ENCODE measurements at places on chromosomes 16 and 17.

DNA sequence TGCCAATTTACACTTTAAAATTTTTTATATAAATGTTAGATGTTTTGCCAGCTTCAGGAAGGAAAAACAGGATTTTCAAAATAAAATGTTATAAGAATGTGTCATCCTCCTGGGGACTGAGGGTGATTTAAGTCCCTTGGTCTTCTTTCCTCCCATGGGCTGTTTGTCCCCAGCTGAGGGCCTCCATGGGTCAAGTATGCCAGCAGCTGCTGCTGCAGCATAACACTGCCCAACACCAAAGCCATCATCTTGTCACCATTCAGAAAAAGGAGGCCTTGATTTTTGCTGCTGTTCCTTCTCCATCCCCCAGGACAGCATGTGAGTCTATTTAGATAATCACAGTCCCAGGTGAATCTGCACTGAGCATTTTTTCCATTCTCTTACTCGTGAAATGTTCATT lies 188.5 kb downstream of the LGALS9B start:
- no peak for DNase-seq

DNA sequence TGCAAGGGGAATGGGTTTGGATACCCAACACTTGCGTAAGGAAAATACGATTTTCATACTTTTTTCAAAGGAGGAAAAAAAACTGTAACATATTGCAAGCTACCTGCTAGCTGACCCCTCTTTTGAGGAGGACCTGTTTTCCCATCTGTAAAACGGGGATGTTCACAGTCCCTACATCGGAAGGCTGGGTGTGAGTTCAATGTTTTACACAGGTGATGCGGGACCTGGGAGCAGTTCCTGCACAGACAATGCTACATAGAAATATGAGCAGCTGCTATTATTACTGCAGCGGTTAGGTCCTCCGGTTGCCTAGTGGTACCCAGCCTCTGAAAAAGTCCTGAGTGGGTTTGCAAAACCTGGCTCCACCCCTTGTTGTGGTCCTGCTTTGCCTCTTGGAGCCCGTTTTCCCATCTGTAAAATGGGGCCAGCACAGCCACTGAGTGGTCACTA lies 3.5 kb downstream of the SOCS1 start:
- DNase-seq = no peak

DNA sequence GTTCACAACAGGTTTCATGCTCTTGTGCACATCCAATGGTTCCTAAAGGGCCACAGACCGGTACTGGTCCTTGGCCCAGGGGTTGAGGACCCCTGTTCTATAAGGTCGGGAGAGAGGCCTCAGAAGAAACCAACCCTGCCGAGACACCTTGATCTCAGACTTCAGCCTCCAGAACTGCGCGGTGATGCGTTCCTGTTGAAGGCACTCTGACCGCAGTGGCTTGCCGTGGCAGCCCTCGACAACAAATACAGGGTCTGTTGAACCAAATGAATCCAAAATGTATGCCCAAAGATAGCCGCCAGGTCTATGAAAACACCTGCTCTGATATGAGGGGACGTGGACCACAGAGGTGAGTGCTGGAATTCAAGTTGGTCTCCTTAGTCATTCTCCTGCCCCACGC lies 389.8 kb downstream of the SEC14L1 start:
- no peak for DNase-seq

DNA sequence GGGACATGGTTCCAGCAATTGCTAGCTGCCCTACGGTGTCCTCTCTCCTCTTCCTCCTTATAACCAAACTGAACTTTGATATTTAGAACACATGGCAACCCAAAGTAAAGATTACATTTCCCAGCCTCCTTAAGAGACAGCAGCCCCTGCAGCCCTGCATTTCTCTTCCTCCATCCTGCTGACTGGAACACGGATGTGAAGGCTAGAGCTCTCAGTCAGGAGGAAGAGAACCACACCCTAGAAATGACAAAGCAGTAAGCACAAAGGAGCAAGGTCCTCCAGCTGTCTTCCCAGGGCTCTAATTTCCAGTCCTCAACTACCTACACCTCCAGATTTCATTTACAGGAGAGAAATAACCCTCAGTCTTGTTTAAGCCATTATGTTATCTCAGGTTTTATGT lies 10.9 kb downstream of the DYNC1LI2 start:
- no peak for DNase-seq

DNA sequence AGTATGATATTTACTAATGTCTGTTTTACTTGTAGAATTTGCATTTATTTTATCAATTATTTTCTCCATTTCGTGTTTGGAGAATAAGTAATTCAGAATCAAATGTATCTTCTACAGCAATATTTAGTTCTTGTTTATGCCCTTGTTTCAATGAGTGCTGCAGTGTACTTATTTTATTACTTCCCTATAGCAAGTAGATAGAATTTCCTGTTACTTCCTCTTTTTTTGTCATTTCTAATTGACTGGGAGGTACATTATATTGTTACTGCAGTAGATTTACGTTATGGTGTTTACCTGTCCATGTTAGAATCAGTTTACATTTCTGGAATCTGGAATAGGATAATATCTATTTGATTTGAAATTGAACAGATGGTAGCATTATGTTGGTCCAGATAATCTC lies 71.2 kb downstream of the OMG start:
- no peak for DNase-seq

DNA sequence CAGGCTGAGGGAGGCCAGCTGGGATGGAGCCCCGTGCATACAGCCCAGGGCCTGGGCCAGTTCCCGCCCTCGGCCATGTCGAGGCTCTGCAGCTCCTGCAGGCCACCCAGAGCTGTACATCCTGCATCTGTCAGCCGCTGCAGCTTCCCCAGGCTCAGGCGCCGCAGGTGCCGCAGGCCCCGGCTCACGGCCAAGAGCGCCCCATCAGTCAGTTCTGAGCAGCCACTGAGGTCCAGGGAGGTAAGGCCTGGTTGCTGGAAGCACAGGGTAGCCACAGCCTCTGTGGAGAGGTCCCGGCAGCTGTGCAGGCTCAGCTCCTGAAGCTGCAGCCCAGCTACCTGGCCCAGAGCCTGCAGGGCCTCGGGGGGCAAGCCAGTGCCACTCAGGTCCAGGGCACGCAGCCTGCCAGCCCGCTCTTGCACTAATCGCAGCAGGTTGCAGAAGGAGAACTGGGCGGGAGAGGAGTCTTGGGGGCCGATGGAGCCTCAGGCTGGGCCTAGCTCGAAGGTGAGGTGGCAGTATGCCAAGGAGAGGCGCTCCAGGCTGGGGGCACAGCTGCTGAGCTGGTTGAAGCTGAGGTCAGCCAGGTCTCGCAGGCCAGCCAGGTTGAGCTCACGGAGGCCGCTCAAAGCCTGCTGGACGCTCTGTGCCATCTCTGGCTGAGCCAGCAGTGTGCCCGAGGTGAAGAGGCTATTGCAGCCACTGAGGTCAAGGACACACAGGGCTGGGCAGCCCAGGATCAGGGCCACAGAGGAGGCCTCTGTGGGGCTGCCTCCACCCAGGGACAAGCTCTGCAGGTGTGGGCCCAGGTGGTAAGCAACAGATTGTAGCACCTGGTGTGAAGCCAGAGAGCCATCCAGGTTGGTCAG lies 11.4 kb downstream of the ELMO3 start:
- DNase-seq = no peak

GRCh38 chr17:74868251-74868907 lies 4.4 kb downstream of the FDXR start:
- no peak for DNase-seq

GRCh38 chr17:27532269-27533263 lies 76.3 kb downstream of the KSR1 start:
- no peak for DNase-seq

GRCh38 chr16:89687092-89687940 lies 827 bp downstream of the CDK10 start:
- no peak for DNase-seq

DNA sequence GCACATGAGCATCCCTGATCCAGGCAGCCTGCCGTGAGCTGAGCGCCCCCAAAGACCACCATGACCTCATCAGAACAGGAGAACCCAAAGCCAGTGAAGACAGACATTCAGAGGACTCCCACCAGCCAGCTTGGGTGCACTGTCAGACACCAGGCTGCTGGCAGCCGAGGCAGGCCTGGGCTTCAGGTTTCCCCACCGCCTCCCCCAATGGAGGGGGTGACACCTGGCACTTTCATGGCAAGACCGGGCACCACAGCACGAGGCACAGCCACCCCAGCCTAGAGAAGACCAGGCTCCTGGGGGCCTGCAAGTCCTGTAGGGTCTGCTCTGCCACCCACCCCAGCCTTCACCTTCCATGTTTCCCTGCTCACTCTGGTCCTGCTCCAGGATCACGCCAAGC lies 140.5 kb downstream of the C16orf95 start:
- no peak for DNase-seq

DNA sequence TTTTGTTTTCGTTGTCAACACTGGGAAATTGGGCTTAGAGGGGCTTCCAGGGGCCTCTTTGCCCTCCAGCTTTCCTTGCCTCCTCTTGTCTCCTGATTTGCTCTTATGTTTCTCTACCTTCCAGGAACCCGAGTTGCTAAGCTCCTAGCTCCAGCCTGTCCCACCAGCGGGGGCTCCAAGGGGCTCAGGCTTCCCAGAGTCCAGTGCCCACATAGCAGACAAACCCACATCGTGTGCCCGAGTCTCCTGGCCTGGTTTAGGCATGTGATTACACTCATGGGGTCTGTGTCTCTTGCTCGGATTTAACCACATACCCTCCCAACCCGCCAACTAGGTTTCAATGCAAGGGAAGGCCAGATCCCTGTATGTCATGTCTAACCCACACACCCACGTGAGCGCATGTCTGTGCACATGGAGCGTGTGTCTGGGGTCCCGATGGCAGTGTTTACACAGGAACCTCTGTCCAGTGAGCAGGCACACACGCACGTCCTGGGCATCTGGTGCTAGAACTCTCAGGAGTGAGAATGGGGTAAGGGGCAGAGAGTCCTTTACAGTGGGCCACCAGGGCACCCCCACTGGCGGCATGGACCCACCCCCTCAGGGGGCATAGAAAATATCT lies 76.1 kb upstream of the MED9 start:
- no peak for DNase-seq

- DNase-seq = no peak
Observed at GRCh38 chr17:36611345-36612072, 10.1 kb downstream of the MRM1 start.

GRCh38 chr16:57051696-57052228 lies 40.6 kb upstream of the CPNE2 start:
- no peak for DNase-seq

GRCh38 chr17:61380836-61381525 lies 18.7 kb upstream of the TBX2 start:
- DNase-seq = no peak

- no peak for DNase-seq
Observed at GRCh38 chr16:66274335-66275110, 92.0 kb upstream of the CDH5 start.

DNA sequence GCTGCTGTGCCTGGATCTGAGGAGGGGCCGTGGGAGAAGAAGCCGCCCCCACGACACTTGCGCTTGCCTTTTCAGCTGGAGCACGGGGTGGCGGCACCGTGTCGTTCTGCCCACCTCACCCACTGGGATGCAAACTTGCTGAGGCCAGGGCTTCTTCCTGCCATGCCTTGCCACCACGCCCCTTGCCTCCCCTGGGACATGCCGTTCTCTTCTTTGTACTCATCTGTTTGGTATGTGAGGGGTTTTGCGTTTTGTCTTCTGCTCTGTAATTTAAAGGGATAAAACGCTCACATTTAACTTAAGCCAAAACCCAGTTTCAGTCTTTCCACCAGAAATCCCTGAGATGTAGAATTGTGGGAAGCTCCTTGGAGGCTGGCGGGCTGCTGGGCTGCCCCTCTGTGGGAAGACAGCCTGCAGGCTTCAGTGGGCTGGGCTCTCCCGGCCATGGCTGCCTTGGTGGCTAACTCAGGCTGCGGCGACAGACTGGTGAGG lies 180.2 kb downstream of the RPTOR start:
- DNase-seq = peak; percentile 49

DNA sequence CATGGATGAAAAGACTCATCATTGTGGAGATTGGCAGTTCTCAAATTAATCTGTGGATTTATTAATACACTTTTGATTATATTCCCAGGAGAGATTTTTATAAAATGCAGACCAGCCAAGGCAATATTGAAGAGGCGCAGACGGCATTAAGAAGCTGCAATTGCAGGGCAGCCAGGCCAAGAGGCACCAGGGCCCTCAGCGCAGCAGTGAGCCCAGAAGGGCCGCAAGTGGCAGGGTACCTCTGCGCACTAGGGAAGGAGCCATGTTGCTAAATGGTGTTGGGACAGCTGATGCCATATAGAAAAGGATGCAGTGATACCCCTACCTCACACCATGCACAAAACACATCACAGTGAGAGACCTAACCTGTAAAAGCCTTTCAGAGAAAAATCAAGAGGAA lies 36.6 kb upstream of the CHMP6 start:
- DNase-seq = no peak

- no peak for DNase-seq
Observed at GRCh38 chr17:50279181-50279526, 4.9 kb downstream of the TMEM92 start.

DNA sequence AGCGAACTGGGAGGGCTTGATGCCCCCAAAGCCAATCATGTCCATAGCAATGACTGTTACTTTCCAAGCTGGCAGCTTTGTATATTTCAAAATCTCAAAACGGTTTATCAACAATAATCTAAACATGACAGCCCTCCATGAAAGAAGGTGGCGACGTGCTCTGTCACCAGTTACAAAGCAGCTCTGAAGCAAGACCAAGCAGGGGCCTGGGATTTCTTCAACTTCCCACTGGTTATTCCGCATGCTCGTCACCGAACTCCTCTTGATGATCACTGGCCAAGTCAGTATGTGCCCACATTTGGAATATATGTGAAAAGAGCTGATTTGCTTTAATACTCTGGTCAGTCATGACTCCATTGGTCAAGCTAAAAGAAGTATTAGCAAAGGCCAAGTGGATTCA lies 175.6 kb downstream of the VPS53 start:
- DNase-seq = no peak

DNA sequence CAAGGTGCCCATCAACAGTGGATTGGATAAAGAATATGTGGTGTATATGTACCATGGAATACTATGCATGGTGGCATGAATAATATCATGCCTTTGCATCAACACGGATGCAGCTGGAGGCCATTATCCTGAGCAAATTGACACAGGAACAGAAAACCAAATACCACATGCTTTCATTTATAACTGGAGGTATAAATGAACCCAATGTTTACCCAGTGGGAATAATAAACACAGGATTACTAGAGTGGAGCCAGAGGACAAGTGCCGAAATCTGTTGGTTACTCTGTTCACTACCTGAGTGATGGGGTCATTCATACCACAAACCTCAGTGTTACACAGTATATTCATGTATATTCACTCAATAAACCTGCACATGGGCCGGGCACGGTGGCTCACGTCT lies 125.2 kb downstream of the CDH11 start:
- DNase-seq = no peak

DNA sequence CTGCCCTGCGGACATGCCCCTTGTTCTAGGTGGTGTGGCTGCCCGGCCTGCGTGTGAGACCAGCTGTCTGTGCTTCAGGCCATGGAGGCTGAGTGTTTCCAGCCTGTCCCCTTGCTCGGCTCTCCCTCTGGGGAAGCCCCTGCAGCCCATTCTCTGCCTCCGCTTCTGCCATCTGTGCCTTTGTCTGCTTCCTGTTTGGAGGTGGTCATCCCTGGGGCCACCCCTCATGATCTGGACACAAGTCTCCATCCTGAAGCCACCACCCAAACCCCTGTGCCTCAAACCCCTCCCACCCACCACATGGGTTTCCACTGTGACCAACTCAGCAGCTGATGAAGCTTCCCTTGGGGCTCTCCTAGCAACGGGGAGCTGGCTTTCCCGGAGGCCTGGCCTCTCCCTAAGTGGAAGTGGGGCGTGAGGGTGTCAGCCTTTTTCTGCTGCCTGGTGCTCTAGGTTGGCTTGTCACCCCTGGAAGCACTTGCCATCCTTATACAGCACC lies 184.9 kb downstream of the SEC14L1 start:
- DNase-seq = no peak
